ENCODE measurements at places on chromosomes 12 and 14.

- H3K27me3 ChIP-seq, result no peaks in the 10 kb centered on the region
- no peak overlapping the region for H3K27ac ChIP-seq
- no peak overlapping the region for H3K4me3 ChIP-seq
- no peak for DNase-seq
- no peaks in the 10 kb centered on the region for H3K36me3 ChIP-seq
- H3K4me1 ChIP-seq, result no peaks in the 10 kb centered on the region
Measured at GRCh38 chr12:97168804-97169203, 261.7 kb downstream of the NEDD1 start.

GRCh38 chr14:60204843-60205774 is 39.9 kb upstream of the DHRS7 start:
- no peaks in the 10 kb centered on the region for H3K4me1 ChIP-seq
- no peak overlapping the region for H3K4me3 ChIP-seq
- H3K36me3 ChIP-seq, result no peaks in the 10 kb centered on the region
- no peak overlapping the region for H3K27ac ChIP-seq
- no peaks in the 10 kb centered on the region for H3K27me3 ChIP-seq

- no peaks in the 10 kb centered on the region for H3K36me3 ChIP-seq
- DNase-seq, result no peak
- H3K27me3 ChIP-seq, result no peaks in the 10 kb centered on the region
- no peaks in the 10 kb centered on the region for H3K4me1 ChIP-seq
Measured at GRCh38 chr12:80553316-80553715, 109.3 kb downstream of the PTPRQ start.

DNA sequence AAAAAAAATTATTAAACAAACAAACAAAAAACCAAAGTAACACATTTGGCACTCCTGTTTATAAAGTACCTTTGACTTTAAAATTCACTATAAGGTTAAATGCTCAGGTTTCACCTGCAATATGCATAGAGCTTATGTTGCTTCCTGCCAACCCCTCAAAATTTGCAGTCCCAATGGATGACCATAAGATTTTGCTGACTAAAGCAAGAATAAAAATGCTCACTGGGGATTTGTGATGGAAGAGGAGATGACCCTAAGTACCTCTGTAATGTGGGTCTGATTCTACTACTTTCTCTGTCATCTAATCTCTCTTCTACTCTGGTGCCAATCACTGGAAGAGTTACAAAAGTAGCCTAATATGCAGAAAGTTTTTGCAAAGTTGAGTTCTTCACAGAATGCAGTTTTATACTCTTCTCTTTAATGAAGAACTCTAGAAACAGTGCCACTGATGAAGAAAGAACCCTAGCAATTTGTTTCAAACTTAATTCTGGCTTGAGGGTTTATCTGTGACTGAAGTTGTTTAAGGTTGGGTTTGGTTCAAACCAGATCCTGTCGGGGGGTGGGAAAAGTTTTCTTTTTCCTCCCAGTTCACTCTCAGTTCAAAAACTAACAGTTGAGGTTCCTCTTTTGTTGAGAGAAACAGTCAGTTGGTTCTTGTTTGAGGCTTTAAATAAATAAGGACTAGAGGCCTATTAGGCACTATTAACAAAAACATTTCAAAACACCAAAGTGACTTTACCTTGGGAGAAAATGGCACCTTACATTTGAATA is 10.9 kb downstream of the WASHC3 start:
- no peak overlapping the region for H3K4me3 ChIP-seq
- H3K27ac ChIP-seq, result peak overlapping the region; percentile 40
- DNase-seq, result no peak
- peaks cover 2% of the 10 kb centered on the region for H3K4me1 ChIP-seq

DNA sequence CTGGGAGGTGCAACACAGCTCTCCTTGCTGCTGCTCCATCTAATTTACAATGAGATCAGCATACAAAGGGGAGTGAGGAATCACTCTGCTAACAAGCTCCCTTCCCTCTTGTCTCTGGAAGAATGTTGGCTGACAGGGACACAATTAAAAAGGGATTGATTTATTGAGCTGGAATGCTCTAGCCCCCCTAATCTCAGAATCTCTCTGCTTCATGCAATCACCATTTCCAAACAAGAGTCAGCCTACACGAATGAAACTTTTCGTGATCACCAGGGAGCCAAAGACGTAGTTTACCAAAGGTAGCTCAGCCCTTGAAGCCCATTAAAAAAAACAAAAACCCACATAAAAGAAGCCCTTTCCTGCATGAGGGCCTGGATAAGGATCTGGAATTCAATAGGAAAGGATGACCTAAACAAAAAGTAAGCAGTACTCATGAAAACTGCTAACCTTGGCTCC is 223.8 kb downstream of the C12orf75 start:
- no peaks in the 10 kb centered on the region for H3K36me3 ChIP-seq
- H3K27me3 ChIP-seq, result no peaks in the 10 kb centered on the region
